Smooth muscle cell of the brain vasculature (primary cell): ENCODE measurements at places on chromosomes 4 and X.

DNA sequence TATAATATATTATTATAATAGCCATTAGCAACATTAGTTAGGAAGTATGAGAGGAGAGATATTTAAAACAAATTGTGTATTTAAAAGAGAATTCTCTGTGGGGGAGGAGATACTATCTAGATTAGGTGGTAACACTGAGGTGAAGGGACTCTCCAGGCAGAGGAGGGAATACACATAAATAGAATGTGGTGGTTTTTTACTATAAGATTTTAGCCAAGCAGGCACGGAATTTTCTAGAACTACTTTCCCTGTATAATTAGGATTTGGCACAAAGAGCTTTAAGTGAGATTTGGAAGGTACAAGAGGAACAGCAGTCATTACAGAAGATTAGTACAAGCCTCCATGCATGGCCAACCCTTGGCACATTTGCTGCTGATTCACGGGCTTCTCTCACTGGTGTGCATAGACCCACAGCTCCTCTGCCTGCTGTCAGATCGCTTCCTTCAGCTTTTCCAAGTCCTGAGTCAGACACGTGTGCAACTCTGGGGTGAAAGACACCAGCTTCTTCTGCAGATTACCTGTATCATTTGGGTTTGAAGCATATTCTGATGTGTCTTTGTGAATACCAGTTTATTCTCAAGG is 685.5 kb downstream of the KCTD8 start:
- no peak for DNase-seq

GRCh38 chr4:187309456-187309855 is 585.8 kb upstream of the FAT1 start:
- no peak for DNase-seq

DNA sequence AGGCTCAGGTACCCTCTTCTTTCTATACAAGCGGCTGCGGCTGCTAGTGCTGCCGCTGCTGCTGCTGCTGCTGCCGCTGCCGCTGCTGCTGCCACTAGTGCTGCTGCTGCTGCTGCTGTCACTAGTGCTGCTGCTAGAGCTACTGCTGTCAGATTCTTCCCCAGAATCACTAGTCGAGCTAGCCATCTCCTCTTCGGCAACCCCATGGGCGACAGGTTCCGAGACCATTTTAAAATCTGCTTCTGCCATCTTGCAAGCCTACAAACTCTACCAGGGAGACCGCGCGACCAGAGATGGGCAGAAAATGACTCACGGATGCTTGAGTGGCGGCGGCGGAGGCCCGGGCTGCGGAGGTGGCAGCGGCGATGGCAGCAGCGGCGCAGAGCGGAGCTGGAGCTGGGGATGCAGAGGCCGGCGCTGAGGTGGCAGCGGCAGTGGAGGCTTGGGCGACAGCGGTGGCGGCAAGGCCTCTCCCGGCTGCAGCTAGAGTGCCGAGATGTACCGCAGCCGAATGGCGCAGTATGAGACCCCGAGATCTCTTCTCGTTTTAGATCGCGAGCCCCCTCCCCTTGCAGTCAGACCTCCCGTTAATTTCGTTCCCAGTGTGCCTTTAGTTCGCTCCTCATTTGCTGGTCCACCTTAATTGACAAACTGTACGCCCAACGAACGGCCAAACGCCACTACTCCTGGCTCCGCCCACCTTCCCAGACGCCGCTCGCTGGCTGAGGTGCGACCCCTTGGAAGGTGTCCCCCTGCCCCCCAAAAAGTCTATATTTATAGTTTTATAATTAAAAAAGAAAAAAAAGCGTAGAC is at the start of gene NAP1L3:
TSS of gene NAP1L3 (minus strand) at position 523 of the 813 bp plus-strand sequence. CDS start at position 249, 274 bp downstream.
- DNase-seq, result no peak

DNA sequence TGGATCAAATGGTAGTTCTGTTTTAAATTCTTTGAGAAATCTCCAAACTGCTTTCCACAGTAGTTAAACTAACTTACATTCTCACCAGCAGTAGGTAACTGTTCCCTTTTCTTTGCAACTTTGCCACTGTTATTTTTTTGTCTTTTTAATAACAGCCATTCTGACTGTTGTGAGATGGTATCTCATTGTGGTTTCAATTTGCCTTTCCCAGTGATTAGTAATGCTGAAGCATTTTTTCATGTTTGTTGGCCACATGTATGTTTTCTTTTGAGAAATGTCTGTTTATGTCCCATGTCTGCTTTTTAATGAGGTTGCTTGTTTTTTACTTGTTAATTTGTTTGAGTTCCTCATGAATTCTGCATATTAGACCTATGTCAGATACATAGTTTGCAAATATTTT is 198.8 kb downstream of the RAB28 start:
- no peak for DNase-seq

- DNase-seq, result peak; percentile 17
Observed at GRCh38 chr4:71377561-71377960, 38.7 kb downstream of the SLC4A4 start.

GRCh38 chr4:42718336-42718735 is 61.4 kb upstream of the ATP8A1 start:
- no peak for DNase-seq

- no peak for DNase-seq
Observed at GRCh38 chr4:177008836-177009501, 216.2 kb upstream of the VEGFC start.

DNA sequence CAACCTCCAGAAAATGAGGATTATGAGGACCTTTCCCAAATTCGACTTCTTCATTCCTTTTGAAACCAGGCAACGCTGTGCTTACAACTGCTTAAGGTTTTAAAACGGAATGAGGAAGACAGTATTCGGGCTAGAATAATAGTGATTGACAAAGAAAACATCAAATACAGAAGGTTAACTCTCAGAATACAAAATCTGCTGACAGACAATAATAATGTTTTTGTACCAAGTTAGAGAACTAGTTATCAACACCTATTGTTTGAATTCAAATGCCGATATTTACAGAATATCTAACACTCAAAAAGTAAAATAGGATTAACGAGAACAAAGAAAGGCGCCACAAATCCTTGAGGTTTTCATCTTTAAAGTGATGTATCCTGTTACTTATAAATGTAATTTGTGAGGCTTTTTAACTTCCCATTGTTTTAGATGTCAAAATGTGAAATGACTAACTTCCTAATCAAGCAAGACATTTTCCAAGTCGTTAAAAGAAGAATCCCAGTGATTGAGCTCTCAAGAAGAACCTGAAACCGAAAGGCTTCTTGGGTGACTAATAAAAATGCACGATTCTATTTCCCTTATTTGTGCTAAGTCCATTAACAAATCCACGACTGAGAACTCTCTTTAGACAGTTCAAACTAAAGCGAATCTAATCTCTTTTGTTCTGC is 118.3 kb downstream of the SORBS2 start:
- no peak for DNase-seq

- DNase-seq, result no peak
Observed at GRCh38 chr4:26085551-26085950, 171.5 kb downstream of the SMIM20 start.

GRCh38 chrX:105063743-105064142 is 156.8 kb downstream of the TEX13A start:
- no peak for DNase-seq

GRCh38 chrX:38095971-38096529 is 89.7 kb downstream of the SYTL5 start:
- DNase-seq, result no peak

DNA sequence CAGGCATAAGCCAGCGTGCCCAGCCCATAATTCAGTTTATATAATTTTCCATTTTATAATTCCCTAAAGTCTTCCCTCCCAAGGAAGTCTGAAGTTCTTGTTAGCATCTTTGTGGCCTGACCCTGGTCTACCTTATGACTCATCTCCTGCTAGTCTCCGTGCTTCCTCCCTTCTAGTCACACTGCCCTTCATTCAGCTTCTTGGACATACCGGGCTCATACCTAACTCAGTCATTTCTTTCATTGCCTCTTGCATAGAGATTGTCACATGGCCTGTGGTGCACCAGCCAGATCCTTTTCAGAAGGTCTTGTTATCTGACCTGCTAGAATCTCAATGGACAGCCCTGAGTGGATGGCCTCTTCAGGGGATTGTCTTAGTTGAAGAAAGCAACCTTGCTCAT is 22.8 kb upstream of the MAML3 start:
- DNase-seq, result no peak

DNA sequence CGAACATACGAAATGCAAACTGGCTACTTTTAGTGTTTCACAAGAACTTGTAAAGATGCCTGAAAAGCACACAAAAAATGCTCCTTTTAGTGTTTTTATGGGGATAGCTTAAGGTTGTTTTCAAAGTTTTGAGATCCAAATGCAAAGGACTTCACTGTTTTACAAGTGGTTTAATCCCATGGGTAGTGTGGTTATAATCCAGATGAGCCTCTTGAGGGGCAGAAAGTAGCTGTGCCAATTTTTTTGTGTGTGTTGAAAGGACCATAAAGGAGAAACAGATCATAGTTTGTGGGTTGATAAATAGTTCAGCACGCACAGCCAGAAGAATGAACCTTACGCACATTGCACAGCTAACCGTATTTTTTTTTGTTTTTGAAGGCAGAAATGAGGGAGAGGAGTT is 126.9 kb upstream of the GIMD1 start:
- no peak for DNase-seq

DNA sequence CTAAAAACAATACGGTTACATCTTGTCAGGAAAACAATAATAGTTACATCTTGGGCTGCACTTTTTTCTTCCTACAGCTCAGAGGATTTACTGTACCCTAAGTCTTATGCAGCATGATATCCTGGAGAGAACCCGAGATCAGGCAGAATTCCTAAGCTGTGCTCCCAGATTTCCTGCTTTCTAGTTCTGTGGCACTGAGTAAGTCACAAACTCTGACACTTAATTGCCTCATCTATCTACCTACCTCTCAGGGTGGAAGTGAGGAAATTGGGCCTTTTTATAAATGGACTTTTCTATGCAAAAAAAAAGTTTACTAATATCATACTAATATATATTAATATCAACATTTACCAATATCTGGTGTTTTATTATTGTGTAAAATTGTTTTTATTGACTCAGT is 438.5 kb downstream of the INPP4B start:
- no peak for DNase-seq

DNA sequence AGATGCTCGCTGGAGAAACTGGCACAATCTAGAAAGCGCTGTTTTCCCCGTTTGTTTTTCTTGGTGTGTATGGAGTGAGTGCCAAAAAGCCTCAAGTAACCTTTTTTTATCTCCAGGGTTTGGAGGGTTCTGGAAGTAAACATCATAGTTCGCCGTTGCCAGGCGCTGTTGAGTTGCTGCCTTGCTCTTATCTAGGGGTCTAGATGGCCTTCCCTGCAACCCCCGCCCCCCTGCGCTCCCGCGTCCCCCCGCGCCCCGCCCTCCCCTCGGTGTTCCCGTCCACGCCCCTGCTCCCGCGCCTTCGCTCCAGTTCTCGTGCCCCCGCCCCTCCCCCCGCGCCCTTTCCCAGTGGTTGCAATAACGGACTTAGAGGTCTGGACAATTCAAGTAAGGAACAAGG is 555 bp upstream of the GCNA start:
- DNase-seq, result no peak
